ENCODE measurements at places on chromosomes 1 and 21.
A peak's percentile ranks its signal among the peaks of the same experiment; 100 is the strongest.

GRCh38 chr1:33082575-33083108 is 1.7 kb downstream of the AZIN2 start:
- no peak for DNase-seq

GRCh38 chr1:244002721-244003120 is 48.4 kb upstream of the ZBTB18 start:
- no peak for DNase-seq

GRCh38 chr1:63624911-63625310 is 31.7 kb downstream of the PGM1 start:
- DNase-seq, result no peak

DNA sequence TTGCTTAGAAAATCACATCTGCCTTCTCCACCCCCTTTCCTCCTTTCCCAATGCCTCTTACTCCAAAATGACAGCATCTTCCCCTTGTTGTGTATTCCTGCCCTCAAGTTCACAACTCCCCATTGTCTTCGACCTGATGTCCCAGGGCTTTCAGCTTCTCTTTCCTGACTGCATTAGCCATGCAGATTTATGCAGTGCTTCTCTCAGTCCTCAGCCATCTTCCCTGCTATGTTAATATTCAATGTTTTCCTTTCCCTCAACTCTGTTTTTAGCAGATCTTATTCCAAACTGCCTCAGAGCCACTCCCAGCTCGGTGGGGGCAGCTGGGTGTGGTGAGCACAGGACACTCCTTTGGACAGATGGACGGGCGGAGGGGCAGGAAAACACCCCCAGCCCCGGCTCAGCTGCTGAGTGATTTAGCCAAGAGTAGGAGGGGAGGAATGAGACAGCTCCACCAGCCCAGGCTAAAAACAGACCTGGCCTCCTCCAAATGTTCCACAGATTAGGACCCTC is 71.0 kb downstream of the CD2 start:
- DNase-seq, result no peak

- no peak for DNase-seq
These were observed 451.9 kb upstream of the VAMP3 start for GRCh38 chr1:7319196-7319595.

GRCh38 chr1:235640580-235640979 is 9.0 kb downstream of the GNG4 start:
- no peak for DNase-seq

- no peak for DNase-seq
These were observed 33.5 kb upstream of the MTR start for GRCh38 chr1:236761397-236762132.

DNA sequence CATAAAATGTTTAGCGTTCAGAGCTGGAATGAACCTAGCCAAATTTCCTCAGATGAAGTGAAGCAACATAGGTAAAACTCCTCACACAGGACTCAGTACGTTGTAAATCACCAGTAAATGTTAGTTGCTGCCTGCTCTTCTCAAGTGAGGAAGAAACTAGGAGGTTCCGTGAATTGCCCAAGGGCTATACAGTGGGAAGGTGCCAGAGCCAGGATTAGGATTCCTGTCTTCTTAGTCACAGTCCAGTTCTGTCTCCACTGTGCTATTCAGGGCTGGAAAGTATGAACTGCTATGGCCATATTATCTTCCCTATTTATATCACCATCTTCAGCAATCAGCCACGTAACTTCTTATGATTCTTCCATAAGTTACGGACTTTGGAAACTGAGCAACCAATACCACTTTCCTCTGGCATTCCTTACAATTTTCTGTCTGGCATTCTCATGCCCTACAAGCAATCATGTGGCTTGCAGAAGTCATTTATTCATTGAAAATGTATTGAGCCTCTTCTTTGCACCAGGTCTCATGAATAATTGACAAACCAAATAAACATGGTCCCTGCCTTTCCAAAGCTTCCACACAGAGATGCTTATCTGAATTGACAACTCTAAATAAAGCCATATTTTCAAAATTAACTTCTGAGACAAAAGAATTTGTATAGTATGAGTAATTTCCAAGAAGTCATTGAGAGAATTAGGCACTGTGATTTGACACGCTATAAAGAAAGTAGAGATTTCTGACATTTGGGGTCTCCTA is 271.6 kb upstream of the SGIP1 start:
- DNase-seq, result no peak

DNA sequence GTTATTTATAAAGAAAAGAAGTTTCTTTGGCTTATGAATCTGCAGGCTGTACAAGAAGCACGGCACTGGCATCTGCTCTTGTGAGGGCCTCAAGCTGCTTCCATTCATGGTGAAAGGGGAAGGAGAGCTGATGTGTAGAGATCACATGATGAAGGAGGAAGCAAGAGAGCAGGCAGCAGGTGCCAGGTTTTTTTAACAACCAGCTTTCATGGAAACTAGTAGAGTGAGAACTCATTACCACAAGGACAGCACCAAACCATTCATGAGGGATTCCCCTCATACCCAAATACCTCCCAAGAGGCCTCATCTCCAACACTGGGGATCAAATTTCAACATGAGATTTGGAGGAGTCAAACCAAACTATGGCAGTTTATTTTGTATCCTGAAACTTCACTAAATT is 85.8 kb upstream of the CAMK1G start:
- no peak for DNase-seq

DNA sequence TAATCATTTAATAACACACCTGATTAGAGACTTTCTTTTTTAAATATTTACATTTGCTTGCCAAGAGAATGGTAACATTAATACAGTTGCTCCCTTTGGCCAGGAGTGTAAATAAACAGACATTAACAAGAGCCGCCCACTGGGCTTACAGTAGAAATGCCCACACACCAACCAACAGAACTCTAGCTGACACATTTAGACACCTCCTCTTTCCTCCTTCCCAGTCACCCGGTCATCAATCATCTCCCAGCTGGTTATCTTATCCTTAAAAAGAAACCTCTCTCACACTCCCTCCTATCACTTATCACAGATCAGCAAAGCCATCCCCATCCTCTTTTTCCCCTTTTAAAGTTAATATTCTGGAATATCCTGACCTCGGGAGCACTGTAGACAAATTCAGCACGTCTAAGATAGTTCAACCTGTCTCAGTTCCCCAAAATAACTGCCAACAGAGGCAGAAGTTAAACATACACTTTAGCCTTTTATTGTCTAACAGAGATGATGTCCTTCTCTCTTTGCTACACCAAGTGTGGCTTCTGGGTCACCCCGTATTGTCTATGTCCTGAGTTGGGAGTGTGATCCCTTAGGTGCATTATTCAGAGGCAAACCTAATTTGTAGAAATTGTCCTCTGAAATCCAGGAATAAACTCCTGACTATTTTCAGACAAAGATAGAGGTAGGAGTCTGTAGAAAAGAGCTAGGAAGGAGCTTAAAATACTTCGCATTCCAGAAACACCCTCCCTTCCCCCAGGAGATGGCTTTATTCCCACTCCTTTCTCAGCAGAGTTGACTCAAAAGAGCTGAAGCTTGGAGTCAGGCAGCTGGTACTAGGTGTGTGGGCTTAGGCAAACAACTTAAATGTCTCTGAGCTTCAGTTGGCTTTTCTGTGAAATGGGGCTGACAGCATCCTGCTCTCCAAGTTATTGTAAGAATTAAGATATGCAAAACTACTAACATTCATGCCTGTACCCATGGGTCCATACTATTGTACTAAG is 8.8 kb downstream of the MYCL start:
- no peak for DNase-seq

GRCh38 chr1:185260611-185261010 is 56.4 kb downstream of the IVNS1ABP start:
- DNase-seq, result no peak

- no peak for DNase-seq
These were observed 16.9 kb upstream of the THRAP3 start for GRCh38 chr1:36207339-36207738.

DNA sequence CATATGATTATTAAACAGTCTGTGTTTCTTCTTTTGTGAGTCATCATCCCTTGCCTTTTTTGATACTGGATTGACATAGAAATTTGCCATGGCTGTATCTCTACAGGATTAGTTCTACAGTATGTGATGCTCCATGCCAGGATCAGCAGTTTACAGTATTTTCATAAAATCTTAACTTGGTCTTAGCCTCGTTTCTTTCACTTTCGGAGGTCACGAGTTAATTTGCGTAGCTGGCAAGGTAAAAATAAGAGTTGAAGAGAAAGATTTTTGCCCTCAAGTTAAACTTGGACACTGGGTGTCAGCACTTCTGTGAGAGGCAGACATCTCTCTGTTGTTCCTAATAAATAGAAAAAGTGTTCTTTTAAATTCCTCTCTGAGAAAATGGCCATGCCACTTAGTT is 79.1 kb downstream of the CACNA1E start:
- no peak for DNase-seq

DNA sequence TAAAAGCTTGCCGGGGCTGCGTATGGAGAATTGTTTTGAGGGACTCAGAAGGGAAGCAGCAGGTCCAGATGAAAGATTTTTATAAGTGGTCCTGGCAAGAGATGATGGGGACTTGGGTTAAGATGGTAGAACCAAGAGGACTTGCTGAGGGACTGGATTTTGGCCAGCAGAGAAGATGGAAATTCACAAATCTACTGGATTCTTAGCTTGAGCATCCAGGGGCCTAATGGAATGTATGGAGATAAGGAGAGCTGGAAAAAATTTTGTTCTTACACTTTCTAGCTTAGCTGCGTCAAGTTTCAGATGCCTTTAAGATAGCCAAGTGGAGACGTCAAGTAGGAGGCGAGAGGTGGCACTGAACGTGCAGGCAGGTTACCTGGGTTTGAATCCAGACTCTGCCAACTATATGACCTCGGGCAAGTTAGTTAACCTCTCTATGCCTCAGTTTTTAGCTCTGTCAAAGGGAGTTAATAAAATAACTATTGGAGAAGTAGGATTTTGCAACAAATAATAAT is 3.4 kb upstream of the RBP7 start:
- no peak for DNase-seq

- DNase-seq, result no peak
These were observed 179.4 kb upstream of the SGIP1 start for GRCh38 chr1:66354311-66355201.

DNA sequence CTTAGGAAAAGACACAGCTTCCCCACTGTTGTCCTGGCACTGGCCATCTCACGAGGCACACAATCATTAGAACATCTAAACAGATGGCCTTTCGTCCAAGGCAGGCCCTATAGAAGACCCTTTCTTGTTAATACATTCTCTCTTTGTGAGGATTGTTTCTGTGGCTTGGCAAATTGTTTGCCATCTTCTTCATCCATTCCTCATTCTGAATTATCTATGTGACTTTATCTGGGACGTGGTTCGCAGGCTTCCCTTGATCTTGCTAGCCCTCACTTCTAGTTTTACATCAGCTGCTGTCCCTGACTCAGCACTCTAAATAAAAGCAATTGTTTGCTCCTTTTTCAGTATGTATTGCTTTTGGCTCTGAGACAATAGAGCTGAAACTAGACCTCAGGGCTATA is 101.1 kb upstream of the ZC3H11B start:
- DNase-seq, result no peak

GRCh38 chr1:8318436-8318835 is 522 bp downstream of the SLC45A1 start:
- DNase-seq, result no peak

- no peak for DNase-seq
These were observed 33.3 kb downstream of the LRP8 start for GRCh38 chr1:53294567-53294966.

DNA sequence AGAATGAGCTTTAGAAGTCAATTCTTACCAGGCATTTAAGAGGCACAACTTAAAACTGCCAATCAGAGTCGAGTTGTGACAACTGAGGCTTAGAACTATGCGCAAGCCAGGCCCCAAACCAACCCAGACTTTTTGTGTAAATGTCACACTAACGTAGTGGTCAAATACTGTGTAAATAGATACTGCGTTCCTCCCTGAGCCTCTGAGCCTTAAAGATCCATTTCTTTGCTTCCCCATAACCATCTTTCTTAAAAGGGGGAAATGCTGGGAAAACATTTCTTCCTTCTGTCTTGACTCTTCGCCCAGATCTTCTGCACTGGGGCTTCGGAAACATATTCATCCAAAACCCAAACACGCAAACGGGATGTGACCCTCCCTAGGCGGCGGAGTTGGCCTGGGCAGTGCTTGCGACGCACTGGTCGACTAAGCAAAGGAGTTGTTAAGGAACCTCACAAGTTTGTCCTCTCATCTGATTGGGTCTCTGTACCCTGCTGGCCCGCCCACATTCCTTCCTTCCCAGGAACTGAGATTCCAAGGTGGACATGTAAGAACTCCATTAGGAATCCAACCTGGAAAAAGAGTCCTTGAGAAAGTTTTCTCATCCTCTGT is 2.6 kb downstream of the ADAMTS5 start:
- no peak for DNase-seq

DNA sequence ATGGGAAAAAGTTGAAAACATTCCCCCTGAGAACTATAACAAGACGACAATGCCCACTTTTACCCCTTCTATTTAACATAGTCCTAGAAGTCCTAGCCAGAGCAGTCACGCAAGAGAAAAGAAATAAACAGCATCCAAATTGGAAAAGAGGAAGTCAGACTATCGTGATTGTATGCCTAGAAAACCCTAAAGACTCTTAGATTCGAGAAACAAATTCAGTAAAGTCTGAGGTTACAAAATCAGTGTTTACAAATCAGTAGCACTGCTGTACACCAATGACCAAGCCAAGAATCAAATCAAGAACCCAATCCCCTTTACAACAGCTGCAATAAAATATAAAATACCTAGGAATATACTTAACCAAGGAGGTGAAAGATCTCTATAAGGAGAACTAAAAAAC is 72.4 kb downstream of the POU2F1 start:
- DNase-seq, result no peak

- no peak for DNase-seq
These were observed 120.9 kb upstream of the PRDX6 start for GRCh38 chr1:173356191-173356762.

DNA sequence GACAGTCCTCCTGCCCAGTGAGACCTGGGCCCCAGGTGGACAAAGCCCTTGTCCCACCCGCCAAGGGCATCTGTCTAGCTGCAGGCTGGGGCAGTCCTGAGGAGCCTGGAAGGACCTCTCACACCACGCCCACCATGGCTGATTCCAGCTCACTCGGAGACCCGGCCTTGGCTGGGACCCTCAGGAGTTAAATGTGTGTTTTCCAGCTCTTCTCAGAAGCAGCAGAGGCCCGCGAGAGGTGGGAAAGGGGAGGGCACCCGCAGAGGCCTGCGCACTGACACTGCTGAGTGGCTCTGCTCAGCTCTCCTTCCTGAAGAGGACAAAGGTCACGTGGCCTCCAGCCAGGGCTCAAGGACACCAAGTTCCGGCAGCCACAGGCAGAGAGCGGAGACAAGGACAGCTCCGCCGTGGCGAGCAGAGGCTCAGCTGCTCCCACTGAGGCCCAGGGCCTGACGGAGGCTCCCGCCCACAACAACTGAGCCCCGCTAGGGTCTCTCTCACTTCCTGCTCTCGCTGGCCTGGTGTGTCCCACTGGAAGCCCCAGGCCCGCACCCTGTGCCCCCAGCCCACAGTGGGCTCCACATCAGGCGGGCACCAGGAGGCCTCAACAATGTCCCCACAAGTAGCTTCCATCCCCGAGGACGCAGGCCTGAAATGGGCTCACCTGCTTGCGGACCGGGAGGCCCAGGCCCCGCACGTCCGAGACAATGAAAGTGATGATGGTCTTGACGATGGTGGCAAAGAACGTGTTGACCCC is 16.9 kb downstream of the SLC19A1 start:
- DNase-seq, result peak; percentile 18
